ENCODE measurements at places on chromosomes 16 and 17. TPM values are rescaled to one million over a fixed set of nuclear protein-coding genes. Genes with fewer than 3 reads are reported as not detected.

- DNase-seq, result no peak
Observed at GRCh38 chr17:81373536-81374160, 21.6 kb upstream of the BAHCC1 start.

DNA sequence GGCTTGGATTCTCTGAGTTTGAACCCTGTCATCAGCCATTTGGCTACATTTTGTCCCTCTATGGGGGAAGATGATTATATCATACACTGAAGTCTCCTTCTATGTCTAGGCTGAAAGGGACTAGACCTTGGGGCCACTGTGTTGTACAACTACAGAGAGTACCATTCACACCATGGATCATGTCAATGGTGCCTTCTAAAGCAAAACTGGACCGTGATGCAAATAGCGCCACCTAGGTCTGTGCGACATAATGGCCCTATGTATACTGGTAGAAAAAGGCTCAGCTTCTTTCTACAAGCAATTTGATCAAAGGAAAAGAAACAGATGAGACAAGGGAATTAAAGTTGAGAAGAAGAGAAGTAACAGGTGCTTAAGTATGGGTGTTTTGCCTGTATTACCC lies 100.7 kb downstream of the LYRM1 start:
- peak; percentile 32 for DNase-seq

DNA sequence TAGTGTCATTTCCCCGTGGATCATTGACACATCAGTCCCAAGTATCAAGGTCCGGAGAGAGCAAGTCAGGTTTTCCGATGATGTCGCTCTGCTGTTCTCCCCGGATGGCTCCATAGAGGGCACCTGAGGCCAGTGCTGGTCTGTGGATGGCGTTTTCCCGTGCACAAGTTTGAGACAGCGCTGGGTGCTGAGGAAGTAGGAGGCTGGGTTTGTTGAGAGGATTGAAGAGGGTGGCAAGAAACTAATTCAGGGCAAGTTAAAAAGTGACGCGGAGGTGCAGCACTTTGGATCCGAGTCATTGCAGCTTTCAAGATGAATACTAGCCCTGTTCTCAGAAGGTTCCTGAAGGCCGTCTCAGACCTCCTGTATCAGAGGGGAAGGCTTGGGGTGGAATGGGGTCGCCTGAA lies 7.7 kb downstream of the NUBP1 start:
- DNase-seq, result no peak

- no peak for DNase-seq
Observed at GRCh38 chr17:49312722-49313121, 49.3 kb downstream of the ZNF652 start.

GRCh38 chr16:48495303-48495702 lies 110.1 kb upstream of the SIAH1 start:
- DNase-seq, result no peak

GRCh38 chr16:88466175-88466862 lies 13.2 kb downstream of the ZFPM1 start:
- no peak for DNase-seq

DNA sequence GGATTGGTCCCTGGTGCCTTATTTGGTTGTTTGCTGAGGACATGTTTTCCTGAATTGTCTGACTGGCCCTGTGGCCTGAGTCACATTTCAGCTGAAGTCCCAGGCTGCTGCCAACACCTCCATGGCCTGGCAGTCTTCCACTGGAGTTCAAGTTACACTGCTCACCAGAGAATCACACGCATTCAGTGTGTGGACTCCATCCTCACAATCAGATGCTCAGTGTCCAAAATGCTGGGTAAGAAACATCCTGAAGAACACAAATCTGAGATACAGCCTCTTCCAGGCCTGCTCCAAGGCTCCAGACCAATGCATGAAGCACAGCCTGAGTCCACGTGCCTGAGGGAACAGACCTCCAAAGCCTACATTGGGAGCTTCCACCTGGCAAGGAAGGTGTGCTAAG lies 19.2 kb downstream of the CD300LB start:
- DNase-seq, result no peak

GRCh38 chr16:27822529-27822928 lies 241.0 kb downstream of the GSG1L start:
- no peak for DNase-seq

- no peak for DNase-seq
Observed at GRCh38 chr17:50344731-50345365, 1.1 kb upstream of the XYLT2 start.

DNA sequence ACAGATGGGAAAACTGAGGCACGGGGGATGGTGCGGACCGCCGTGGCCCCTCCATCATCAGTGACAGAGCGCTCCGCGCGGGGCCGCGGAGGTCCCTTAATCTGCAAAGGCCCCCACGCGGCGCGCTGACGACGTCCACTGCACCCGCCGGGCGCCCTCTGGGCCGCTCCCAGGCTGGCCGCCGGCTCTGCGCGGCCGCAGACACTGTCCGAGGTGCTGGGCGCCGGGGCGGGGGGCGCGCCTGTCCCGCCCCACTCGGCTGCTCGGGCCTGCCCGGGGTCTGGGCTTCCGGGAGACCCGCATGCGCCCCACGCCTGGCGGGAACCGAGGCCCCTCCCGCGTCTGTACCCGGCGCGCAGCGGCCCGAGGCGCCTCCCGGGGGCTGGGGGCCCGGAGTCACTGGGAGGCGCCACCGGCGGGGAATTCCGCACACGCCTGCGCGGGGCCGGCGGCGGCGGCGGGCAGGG lies 550 bp upstream of the RNF213 start:
- DNase-seq, result peak; percentile 87

DNA sequence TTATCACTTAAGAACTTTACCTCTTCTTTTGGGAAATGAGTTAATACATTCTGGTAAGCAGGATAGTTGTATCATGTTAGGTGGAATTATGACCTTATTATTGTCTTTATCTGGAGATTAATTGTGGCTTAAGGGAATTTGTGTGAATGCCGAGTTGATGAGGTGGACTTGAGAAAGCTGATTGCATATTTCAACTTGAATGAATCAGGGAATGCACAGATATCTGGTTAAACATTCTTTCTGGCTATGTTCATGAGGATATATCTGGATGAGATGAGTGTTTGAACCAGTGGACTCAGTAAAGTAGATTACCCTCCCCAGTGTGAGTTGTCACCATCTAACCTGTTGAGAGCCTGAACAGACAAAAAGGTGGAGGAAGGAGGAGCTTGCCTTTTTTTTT lies 326.1 kb upstream of the GOT2 start:
- no peak for DNase-seq

DNA sequence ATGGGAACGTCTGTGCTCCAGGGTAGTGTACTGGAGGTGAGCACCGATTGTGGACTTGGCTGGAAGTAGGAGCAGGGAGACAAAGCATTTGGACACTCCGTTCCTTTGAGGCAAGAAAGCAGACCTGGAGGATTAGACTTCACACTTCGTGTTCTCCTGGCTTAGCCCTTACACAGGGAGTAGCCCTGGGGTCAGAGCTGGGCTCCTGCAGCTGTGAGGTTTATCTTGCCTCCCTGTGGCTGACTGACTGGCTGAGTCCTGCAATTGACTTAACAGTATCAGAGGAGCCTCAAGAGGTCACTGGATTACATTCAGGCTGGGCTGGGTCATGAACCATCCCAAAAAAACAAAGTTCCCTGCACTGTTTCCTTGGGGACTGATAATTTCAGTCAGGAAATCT lies 37.1 kb downstream of the MPRIP start:
- DNase-seq, result no peak

- DNase-seq, result peak; percentile 45
Observed at GRCh38 chr16:13997933-13998332, 73.2 kb upstream of the MRTFB start.

GRCh38 chr16:57043248-57043647 lies 49.1 kb upstream of the CPNE2 start:
- no peak for DNase-seq

The SSTR5 gene
- 3.7 TPM for total RNA-seq

The CLDN7 gene
- total RNA-seq, result 0.34 TPM

The VWA3A gene
- not detected for total RNA-seq
